ENCODE measurements at places on chromosomes 6 and 20.

- DNase-seq, result no peak
Measured at GRCh38 chr20:12723811-12724210, 285.0 kb upstream of the SPTLC3 start.

- DNase-seq, result peak; percentile 66
Measured at GRCh38 chr6:47132724-47133123, 90.6 kb upstream of the ADGRF1 start.

DNA sequence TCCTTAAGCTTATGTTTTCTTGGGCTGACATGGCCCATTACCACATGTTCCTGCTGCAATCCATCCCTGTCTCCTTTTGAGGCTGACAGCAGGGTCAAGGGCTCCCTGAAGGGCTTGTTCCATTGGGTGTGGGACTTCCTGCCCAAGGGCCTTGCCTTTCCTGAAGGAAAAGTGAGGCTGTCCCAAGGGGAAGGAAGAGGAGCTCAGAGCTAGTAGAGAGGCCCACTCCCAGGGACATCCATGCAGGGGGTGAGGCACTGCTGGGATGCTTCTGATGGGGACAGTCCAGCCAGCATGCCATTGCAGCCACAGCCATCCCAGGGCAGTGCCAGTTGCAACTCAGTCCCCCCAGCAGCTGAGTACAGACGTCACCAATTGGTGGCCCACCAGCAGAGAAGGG lies 138.4 kb upstream of the FOXA2 start:
- DNase-seq, result no peak

DNA sequence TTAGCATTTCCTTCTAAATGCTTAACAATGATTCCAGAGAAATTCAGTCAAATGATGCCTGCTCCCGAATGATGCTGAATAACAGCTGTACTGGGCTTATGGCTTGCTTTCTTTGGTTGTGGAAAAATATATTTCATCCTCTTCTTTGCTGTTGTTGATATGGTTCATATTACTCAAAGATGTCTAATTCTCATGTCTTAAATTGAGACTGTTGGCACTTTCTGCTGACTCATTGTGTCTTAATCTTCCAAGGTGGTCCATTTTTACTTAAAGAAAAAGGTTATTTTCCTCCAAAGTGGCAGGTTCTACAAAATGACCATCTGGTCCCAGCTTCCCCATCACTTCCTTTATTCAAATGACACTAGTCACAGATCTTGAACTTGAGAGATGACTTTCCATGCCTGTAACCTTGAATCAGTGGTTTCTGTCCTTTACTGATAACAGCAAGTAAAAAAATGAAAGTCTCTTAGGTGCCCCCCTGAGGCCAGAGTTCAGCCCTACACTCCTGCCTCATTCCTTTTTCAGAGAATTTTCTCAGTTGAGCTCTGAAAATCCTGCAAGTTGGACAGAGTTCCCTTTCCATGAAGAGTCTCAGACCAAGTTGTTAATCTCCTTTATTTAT lies 6.9 kb downstream of the SNAP25 start:
- DNase-seq, result no peak

DNA sequence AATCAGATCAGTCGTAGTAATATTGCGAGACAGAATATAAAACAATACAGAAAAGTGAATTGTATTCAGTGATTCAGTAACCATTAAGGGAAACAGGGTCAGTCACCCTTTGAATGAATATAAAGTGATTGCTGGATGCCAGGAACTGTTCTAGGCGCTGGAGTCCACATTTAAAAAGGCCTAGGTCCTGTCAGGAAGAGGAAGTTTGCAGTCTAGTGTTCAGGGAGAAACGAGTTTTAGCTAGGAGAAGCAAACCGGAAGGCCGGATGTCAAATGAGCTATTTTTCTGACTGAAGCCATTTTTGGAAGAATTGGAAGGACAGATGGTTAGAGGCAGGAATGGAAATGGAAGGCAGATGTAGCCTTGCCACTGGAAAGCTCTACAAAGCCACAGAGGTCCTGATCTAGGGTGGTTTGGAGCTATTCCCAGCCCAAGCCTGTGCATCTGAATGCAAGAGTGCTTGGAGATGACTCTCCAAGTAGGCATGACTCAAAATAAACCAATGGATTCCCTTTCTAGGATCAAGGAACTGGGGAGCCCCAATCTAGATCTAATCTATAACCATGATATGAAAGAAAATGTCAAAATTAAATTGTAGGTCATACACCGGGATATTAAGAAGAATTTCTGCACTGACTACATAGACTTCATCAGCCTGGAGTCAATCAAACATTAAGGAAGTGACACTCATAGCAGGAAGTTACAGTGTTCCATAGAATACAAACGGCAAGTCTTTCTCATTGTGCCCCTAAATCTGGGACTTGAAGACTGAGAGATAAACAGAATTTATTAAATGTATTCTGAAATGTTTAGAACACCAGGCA lies 36.8 kb upstream of the CDKAL1 start:
- no peak for DNase-seq

- peak; percentile 56 for DNase-seq
Measured at GRCh38 chr20:62358171-62359042, 8.7 kb downstream of the LAMA5 start.

DNA sequence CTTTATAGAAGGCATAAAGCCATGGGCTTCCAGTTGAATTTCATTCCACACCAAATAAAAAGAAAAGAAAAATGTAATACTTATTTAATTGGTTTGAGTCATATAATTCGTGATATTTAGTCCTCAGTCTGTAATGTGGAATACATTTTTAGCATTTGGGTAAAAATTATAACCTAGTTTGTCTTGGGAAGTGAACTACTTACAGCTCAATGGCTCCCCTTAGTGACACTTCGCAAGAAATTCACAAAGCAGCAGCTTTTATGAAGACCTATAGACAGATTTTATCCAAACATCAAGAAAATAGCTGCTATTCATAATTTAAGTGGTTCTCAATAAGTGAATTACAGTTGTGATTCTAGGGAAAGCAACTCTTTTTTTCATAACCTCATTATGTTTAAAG lies 72.1 kb downstream of the RSPO3 start:
- no peak for DNase-seq

- DNase-seq, result no peak
Measured at GRCh38 chr6:96235927-96236326, 220.2 kb downstream of the FUT9 start.

GRCh38 chr6:159324596-159324995 lies 155.4 kb downstream of the FNDC1 start:
- no peak for DNase-seq

- DNase-seq, result peak; percentile 81
Measured at GRCh38 chr6:50608421-50608820, 104.9 kb upstream of the TFAP2D start.

DNA sequence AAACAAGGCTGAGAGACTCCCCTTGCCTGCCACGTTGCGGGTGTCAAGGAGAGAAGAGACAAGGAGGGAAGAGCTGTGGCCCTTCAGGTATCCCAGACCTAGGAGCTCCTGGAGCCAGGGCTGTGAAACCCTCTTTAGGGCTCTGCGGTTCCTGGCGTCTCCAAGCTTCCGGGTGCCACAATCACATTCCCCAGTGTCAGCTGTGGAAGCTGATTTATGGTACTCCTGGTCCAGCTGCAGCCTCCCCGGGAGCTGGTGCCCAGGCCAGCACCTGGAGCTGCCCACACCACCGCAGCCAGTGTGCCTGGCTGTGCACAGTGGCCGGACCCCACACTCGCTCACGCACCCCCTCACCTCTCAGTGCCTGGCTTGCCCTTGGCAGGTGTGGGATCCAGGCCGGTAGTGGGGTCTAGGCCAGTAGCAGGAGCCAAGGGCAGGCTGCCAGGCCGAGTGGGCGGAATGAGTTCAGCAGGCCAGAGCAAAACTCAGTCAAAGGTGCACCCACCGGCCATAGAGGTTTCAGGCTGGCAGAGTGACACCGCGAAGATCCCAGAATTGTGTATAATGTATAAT lies 58.9 kb upstream of the L3MBTL3 start:
- no peak for DNase-seq

DNA sequence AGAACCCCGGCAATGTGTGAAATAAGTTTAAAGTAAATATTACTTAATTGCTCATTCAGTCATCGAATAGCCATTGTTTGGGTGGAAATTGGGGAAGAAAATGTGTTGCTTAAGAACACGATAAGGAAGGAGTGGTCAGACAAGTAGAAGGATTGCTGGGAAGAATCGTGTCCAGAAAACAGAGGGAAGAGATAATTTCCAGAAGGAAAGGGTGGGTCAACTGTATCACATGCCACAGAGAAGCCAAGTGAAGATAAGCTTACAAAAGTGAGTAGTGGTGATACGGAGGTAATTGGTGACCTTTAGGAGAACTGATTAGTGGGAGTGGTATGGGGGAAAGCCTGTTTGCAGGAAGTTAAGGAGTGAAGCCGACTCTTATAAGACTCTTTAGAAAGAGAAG lies 306.2 kb downstream of the SOX4 start:
- no peak for DNase-seq

DNA sequence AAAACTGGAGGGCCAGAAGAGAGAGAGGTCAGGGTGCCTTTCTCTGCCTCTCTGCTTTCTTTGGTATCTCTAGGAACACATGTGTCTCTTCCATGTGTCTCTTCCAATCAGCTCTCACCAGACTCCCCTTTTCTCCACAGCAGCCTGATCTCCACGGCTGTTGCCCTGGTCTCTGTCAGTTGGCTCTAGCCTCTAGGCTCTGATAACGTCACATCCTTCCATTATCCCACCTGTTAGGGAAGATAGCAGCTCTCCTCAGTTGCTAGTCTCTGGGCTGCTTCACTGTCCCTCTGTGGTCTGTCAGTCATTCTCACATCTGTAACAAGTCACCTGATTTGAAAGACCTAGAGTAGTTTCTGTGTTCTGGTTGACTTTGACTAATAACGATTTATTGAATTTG lies 80.2 kb downstream of the PLCB4 start:
- DNase-seq, result no peak

GRCh38 chr20:45373353-45374100 lies 4.6 kb downstream of the TP53TG5 start:
- DNase-seq, result peak; percentile 92

GRCh38 chr6:133921249-133921859 lies 31.7 kb upstream of the TBPL1 start:
- peak; percentile 86 for DNase-seq

- peak; percentile 21 for DNase-seq
Measured at GRCh38 chr6:110053395-110054240, 75.5 kb downstream of the GPR6 start.

DNA sequence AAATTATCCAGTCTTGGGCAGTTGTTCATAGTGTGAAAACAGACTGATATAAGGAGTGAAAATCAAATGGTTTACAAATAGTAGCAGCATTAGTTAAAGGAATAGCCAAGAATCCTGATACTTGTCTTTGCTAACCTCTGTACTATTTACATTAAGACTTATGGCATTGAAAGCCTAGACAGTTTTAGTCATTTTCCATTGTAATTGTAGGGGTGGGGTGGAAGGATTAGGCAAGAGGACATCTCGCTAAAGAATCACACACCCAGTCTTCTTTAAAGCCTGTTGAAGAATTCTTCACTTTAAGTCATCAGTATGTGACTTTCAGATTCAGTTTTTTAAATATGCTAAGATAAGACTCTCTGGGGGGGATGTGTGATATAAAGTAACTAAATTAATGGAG lies 207.5 kb upstream of the PHACTR1 start:
- DNase-seq, result no peak

DNA sequence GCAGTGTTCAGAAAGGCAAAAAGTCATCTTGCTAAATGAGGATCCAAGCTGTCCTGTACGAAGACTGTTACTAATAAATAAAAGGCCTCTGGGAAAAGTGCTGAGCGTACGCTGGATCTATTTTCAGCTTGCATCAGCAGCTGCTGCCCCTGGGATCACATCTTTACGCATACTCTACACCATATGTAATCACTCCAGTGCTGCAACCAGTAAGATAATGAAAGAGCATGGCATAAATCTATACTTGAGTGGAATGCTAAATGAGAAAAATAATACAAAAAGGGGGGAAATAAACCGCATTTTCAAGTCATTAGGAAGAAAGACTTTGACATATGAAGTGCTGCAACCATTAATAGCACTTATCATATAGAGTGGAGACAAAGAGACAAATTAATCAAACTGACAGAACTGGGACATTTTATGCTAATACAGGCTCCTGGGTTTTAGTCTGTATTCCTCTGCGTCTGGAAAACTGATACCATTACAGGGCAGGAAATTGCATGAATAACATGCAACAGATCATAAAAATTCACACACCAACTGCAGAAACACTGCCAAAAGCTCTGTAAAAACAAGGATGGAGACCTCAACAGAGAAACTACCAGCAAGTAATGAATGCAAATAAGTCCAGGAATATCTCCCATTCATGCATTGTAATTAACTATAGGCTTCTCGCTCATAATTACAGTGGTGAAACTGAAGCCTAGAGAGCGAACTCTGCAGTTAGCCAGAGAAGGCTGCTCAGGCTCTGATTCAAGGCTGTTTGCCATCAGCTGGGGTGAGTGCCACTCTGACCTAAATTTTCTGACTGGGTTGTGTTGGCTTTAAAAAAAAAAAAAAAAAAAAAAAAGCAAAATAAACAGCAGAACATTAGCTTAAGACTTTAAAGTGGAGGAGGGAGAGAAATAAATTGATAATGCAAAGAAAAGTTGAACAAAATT lies 83.8 kb downstream of the GJA10 start:
- DNase-seq, result peak; percentile 79

DNA sequence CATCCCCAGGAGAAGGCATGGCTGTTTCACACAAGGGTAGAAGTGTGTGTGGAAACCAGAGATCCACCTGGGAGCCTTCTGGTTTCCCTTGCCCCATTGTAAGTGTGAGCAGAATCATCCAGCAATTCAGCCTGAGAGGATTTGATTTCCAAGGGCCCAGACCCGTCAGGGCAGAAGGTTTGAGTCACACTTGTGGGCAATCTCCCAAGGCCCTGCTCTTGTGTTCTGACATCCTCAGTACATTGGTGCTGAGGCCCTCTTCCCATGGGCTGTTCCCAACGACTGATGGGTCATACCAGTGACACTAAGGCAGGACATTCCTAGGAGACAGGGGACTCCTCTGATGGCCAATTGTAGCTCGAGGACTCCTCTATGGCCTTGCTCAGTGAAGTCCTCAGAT lies 58.2 kb upstream of the POLR1H start:
- DNase-seq, result no peak

- DNase-seq, result peak; percentile 41
Measured at GRCh38 chr6:53728570-53729194, 63.1 kb upstream of the KLHL31 start.

DNA sequence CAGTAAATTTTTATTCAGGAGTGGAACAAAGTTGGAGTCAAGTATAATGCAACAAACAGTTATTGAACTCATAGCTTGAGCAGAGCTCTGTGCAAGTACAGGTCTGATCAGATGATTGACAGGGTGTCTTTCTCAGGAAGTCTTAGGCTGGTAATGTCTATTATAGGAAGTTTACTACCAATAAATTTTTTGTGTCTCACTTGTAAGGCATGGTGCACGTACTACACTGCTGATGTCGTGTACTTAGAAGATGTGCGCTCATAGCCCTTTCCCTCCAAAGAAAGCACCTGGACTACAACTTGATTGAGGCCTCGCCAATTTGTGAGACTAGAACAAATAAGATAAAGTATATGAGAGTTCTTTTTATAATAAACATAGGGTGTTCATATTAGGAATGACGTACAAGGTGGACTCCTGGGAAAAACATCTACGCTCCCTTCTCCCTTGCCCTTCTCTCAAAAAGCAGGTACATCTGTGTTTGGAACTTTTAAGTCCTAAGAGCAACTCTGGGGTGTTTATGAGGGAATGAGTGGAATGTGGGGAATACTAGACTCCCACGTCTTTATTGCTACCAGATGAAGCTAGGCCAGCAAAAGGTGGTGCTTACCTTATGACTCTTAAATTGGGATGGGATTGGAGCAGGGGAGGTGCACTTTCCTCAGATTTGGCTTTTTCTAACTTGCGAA lies 1.5 kb downstream of the NDUFAF5 start:
- DNase-seq, result peak; percentile 5
